Epithelial cell of proximal tubule (primary cell): ENCODE measurements at places on chromosomes 1 and 21.
A peak's percentile ranks its signal among the peaks of the same experiment; 100 is the strongest.

DNA sequence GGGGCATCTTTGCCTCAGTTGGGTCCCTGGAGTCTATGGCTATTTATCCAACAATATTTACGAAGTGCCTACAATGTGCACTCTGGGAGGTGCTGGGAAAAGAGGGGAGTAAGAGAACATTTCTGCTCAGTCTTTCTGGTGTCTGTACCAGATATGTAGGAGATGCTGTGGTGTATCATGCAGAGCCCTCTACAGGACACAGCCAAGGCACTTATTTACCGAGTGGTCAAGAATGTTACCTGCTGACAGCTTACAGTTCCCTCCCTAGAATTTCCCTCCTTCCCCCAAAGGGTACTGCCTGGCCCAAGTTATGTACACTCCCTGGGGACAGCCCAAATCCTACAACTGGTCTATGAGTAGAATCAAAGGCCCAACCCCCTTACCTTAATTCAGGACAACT, 177.7 kb downstream of the C1orf94 start:
- DNase-seq, result no peak

- no peak for DNase-seq
These were observed 44.3 kb upstream of the IL10 start for GRCh38 chr1:206816390-206817287.

DNA sequence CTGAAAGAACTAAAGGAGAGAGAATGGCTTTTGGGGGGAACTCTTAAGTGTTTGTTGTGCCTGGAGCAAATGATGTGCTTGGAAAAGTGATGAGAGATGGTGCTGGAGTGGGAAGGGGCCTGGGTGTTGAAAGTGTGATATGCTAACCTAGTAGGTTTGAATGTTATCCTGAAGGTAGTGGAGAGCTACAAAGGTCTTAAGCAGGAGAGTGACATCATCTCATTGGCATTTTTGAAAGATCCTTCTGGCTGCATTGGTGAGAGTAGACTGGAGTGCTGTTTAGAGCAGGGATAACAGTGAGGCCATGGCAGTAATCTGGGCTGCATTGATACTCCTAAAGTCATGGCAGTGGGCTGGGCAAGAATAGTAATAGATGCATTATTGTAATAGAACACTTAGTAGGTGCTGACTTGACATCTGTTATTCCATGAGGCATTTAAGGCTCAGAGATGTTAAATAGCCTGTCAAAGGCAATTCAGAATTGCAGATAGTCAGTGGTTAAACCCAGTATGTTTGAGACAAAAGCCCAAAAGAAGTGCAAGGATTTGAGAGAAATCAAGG, 44.5 kb downstream of the MDM4 start:
- DNase-seq, result peak; percentile 37

DNA sequence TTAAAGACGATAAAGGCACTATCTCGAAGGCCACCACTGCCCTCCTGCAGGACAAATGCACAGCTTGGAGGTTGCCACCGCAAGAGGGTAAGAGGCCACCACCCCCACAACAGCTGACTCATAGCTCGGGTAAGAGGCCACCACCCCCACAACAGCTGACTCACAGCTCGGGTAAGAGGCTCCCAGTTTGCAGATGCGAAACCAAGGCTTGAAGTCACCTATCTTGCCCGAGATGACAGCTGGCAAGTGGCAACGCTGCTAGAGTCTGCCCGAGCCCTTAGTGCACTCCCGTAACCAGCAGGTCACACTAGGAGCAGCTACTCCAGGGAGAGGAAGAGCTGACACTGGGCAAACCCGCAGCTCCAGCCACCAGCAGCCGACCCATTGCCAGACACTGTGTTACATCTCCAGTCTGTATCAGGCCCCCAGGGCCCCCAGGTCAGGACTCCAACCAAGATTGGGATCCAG, 17.1 kb upstream of the SPSB1 start:
- DNase-seq, result no peak

DNA sequence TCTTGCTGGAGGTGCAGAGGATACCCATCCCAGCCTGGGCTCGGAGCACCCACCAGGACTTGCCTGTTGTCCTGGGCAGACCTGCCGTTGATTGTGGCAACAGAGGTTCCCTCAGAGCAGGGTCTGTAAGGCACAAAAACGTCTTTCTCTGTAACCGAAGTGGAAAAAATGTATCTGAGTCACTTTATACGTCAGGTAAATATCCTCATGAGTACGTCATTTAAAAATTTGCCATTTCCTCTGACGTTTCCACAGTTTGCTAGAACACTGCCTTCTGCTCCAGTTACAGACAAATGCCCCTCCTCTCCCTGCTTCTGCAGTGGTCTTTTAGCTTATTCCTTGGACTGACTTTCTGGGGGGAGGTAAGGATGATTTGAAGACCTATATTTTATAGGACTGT, 326.8 kb downstream of the HHAT start:
- no peak for DNase-seq

GRCh38 chr1:203671521-203672278, 45.1 kb downstream of the ATP2B4 start:
- DNase-seq, result no peak

- no peak for DNase-seq
These were observed 107.0 kb upstream of the HMCN1 start for GRCh38 chr1:185627171-185627570.

DNA sequence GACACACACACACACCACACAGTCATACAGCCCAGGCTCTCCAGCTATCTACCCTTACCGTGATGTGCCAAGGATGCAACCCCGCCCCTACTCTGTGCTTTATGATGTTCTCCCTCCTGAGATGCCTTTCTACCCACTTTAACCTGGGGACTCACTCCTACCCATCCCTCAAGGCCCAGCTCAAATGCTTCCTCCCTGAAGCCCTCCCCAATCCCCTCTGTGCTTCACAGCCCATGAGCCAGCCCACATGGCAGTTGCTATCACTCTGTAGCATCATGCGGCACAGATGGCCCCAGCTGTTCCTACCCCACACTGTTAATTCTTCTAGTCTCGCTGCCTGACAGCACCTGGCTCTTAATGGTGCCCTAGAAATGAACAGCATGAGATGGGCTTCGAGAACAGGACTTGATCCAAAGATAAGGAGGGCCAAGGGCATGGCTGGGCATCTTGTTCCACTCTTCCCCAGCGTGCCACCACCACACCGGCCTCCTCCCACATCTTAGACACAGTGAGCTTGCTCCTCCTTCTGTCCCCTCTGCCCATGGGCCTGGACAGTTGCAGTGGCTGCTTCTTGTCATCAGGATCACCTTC, 109.8 kb downstream of the GLIS1 start:
- no peak for DNase-seq

GRCh38 chr1:210369425-210369824, 40.7 kb downstream of the HHAT start:
- DNase-seq, result no peak

- DNase-seq, result no peak
These were observed 58.9 kb downstream of the OLFML3 start for GRCh38 chr1:114037962-114038816.

- DNase-seq, result no peak
These were observed 255.9 kb upstream of the VAMP3 start for GRCh38 chr1:7515175-7515574.

DNA sequence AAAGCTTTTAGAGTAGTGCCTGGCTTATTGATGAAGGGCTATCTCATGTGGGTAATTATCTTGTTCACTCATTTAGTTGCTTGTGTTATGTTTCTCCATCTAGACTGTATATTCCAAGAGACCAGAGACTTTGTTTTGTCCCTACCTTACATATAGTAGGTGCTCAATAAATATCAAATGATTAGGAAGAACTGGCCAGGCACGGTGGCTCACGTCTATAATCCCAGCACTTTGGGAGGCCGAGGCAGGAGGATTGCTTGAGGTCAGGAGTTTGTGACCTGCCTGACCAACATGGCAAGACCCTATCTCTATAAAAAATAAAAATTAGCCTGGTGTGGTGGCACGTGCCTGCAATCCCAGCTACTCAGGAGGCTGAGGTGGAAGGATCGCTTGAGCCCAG, 9.0 kb downstream of the FBXO2 start:
- DNase-seq, result no peak

- DNase-seq, result peak; percentile 56
These were observed 60.1 kb downstream of the F3 start for GRCh38 chr1:94481473-94481933.

DNA sequence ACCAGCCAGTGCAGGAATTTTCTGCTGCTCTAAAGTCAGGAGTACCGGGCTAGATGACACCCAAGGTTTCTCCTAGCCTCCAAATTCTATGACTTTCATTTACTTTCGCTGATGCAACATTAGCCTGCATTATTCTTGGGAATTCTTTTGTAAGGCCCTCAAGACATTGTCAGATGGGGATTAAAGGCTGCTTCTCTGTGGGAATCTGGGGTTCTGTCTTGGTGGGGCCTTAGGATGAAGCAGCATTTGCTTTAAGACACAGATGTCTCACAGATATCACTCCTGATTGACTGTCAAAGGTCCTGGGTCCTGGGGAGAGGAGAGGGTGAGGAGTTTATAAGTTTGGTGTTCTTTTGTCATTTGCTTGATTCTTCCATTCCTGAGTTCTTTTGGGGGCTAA, 11.6 kb downstream of the PKP1 start:
- no peak for DNase-seq

DNA sequence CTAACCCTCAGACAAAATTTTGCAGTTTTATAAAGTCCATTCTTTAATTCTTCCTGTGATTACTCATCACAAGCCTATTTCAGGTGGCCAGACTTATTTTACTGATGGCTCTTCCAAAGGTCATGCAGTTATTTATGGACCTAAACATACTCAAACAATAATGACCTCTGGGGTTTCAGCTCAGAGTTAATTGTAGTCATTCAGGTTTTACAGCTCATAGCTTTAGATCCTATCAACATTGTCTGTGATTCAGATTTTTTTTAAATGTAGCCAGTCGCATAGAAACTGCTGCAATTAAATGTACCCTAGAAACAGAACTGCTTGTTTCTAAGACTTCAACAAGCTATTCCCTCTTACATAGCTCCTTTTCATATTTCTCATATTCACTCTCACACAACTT, 270.8 kb downstream of the COL11A1 start:
- no peak for DNase-seq
